ENCODE measurements at places on chromosomes 5 and 9. TPM values are rescaled to one million over a fixed set of nuclear protein-coding genes. Genes with fewer than 3 reads are reported as not detected.

Gene PLPP7
- not detected for total RNA-seq

DNA sequence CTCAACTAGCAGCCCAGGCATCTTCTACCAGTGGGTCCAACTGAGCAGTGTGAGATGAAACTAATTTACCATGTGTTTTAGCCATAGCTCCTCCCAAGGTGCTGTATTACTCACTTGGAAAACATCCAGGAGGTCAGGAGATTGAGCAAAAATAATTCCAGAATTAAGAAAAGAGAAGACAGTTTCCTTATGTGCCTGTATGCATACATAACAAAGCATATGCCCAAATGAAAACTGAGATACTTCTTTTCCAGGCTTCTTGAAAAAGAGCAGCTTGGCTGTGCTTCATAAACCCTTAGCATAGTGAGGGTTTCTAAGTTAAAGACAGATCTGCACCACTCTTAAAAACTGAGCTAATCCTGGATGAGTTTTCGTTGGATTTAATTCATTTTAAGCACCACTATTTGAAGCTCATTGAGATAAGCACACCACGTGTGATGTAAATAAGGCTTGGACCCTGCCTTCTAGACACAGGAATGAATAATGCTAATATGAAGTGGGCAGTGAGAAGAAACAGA lies 119.4 kb downstream of the ADAMTS12 start:
- DNase-seq, result no peak
- H3K4me1 ChIP-seq, result no peaks in the 10 kb centered on the region
- H3K27me3 ChIP-seq, result peaks cover 9% of the 10 kb centered on the region
- H3K4me3 ChIP-seq, result no peak overlapping the region

- H3K27ac ChIP-seq, result no peak overlapping the region
- H3K36me3 ChIP-seq, result no peaks in the 10 kb centered on the region
- no peak for DNase-seq
- H3K4me1 ChIP-seq, result no peaks in the 10 kb centered on the region
- H3K4me3 ChIP-seq, result no peak overlapping the region
Observed at GRCh38 chr5:44329716-44330115, 59.5 kb downstream of the FGF10 start.

DNA sequence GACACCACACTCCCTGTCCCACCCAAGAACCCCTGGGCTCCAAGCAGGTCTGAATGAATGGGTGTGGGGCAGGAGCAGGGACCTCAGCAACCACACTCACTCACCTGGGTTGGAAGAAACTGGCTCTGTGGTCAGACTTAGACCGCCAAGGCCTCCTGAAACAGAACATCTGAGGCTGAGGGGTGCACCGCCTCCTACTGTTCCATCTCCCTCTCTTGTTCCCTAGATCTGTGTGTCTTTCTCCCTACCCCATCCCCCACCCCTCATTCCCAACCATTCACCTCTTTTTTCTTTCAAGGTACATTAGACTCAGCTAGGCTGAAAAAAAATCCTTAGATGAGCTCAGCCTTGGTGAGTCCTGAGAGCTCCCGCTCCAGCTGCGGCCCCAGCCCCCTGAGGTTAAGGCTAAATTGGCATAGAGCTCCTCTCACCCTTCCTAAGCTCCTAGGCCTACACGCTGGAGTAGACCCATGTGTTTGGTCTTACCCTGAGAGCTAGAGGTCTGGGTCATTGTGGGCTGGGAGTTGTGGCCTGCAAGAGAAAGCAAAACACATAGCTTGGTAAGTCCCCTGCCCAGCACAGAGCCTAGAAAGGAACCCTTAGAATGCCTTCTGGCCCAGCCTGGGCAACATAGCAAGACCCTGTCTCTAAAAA lies 4.8 kb downstream of the ECSCR start:
- peaks cover 66% of the 10 kb centered on the region for H3K4me1 ChIP-seq
- H3K27ac ChIP-seq, result peak overlapping the region; percentile 86
- DNase-seq, result peak; percentile 80
- H3K36me3 ChIP-seq, result no peaks in the 10 kb centered on the region
- H3K4me3 ChIP-seq, result no peak overlapping the region

DNA sequence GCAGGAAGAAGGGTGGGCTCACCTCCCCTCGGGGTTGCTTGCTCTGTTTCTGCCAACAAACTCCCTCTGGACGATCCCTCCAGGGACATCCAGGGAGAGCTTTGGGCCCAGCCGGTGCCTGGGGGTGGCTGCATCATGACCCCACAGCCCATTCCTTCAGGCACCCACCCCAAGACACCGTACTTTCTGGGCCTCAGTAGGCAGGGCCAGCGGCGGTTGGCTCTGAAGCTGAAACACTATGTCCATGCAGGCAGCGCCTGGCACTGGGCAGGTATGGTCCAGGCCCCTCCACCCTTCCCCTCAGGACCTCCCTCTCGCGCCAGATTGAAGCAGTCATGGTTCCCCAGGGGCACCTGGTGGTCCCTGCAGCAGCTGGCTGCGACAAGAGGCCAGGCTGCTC lies 18.5 kb upstream of the SUSD3 start:
- no peak for DNase-seq
- peaks cover 3% of the 10 kb centered on the region for H3K36me3 ChIP-seq
- H3K4me1 ChIP-seq, result peaks cover 16% of the 10 kb centered on the region
- peak overlapping the region; percentile 36 for H3K27ac ChIP-seq
- H3K4me3 ChIP-seq, result no peak overlapping the region
- no peaks in the 10 kb centered on the region for H3K27me3 ChIP-seq

- DNase-seq, result peak; percentile 42
- peaks cover 16% of the 10 kb centered on the region for H3K4me1 ChIP-seq
- peaks cover 63% of the 10 kb centered on the region for H3K27me3 ChIP-seq
- H3K4me3 ChIP-seq, result no peak overlapping the region
- H3K36me3 ChIP-seq, result no peaks in the 10 kb centered on the region
Observed at GRCh38 chr5:138240650-138241385, 27.7 kb upstream of the CDC23 start.

DNA sequence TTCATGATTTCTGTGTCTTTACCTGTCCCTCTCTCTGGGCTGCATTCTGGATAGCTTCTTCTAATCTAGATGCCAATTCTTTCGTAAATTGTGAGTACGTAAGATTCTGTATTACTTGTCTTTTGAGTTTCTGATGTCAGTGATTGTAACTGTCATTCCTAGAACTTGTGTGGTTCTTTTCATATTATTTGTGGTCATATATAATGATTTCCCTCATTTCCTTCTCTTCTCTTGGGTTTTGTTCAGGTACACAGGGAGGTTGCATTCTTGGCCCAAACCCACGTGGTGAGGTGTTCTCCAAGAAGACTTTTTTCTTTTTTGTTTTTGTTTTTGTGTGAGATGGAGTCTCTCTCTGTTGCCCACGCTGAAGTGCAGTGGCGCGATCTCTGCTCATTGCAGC lies 13.8 kb downstream of the UGCG start:
- H3K36me3 ChIP-seq, result peaks cover 21% of the 10 kb centered on the region
- DNase-seq, result no peak
- H3K4me3 ChIP-seq, result no peak overlapping the region
- H3K27me3 ChIP-seq, result peaks cover 3% of the 10 kb centered on the region
- peaks cover 42% of the 10 kb centered on the region for H3K4me1 ChIP-seq
- no peak overlapping the region for H3K27ac ChIP-seq

DNA sequence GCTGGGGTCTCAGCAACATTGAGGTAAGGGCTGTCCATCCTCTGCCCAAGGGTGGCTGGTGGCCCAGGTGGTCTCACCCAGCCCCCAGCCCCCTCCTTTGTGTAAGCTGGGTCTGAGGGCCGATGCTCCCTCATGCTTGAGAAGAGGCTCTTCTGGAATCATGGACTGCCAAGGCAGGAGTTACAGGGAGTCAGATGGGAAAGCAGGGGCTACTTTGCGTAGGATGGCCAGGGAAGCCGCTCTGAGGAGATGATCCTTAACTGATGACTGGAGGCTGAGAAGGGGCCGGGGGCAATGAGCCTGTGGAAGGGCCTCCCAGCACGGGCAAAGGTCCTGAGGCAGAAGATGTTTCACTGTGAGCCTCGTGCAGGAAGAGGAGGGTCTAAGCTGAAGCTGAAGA lies 23.7 kb downstream of the NKX2-5 start:
- no peak for DNase-seq
- no peak overlapping the region for H3K4me3 ChIP-seq
- H3K4me1 ChIP-seq, result no peaks in the 10 kb centered on the region
- no peak overlapping the region for H3K27ac ChIP-seq

DNA sequence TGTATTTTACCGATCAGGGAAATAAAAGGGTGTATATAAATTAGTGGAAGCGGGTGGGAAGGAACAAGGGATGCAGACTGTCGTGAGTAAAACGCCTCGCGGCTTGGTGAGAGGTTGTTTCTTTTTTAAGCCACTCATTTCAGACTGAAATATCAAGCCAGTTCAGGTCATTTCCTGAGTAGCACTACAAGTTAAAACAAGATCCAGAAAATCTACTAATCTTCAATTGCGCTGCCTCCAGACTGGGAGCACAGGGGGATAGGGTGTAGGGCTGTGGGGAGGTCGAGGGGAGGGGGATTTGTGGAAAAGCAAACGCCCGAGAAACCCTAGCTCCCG lies 140.8 kb downstream of the TSSK1B start:
- H3K4me3 ChIP-seq, result peak overlapping the region; percentile 93
- H3K27ac ChIP-seq, result peak overlapping the region; percentile 84
- H3K36me3 ChIP-seq, result no peaks in the 10 kb centered on the region
- H3K4me1 ChIP-seq, result peaks cover 19% of the 10 kb centered on the region

- no peak overlapping the region for H3K27ac ChIP-seq
- H3K4me3 ChIP-seq, result no peak overlapping the region
- no peaks in the 10 kb centered on the region for H3K4me1 ChIP-seq
- no peaks in the 10 kb centered on the region for H3K36me3 ChIP-seq
Observed at GRCh38 chr9:18502546-18502945, 28.6 kb downstream of the ADAMTSL1 start.

DNA sequence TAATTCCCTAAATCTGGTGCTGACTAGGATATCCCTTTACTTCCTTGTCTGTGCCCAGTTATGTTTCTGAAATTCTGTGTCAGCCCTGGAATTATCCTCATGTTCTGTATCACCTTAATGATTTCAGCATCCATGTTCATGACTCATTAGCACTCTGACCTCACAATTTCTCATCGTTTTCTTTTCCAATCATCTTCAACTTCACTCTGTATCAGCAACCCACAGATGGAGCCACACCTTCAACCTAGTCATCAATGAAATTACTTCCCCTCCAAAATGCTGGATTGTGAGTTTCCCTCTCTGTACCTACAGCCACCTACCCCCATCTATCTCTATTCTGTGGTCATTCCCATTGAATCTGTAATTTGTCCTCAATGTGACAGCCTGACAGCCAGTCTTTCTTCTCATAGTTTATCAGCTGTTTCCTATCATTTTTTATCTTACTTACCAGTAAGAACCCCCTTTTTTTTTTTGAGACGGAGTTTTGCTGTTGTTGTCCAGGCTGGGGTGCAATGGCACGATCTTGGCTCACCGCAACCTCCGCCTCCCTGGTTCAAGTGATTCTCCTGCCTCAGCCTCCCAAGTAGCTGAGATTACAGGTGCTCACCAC lies 3.1 kb upstream of the IL6ST start:
- H3K4me1 ChIP-seq, result peaks cover 25% of the 10 kb centered on the region
- H3K36me3 ChIP-seq, result peaks cover 8% of the 10 kb centered on the region
- H3K4me3 ChIP-seq, result no peak overlapping the region
- no peak for DNase-seq
- peaks cover 8% of the 10 kb centered on the region for H3K27me3 ChIP-seq

- peaks cover 22% of the 10 kb centered on the region for H3K4me1 ChIP-seq
- no peak overlapping the region for H3K4me3 ChIP-seq
- H3K27ac ChIP-seq, result no peak overlapping the region
- DNase-seq, result no peak
Observed at GRCh38 chr5:40694433-40694832, 14.7 kb downstream of the PTGER4 start.

GRCh38 chr9:85430659-85431338 lies 311.0 kb downstream of the AGTPBP1 start:
- no peak overlapping the region for H3K4me3 ChIP-seq
- no peak overlapping the region for H3K27ac ChIP-seq
- no peaks in the 10 kb centered on the region for H3K4me1 ChIP-seq
- no peak for DNase-seq

Gene RASEF
- total RNA-seq, result not detected

All from activated CD8-positive, alpha-beta memory T cell treated with anti-CD3 and anti-CD28 coated beads, Interleukin-2, amount 10 ng/mL, durations not matched to agents 7 days and 5 days (primary cell).